ENCODE measurements at places on chromosomes 5 and 9.
A peak's percentile ranks its signal among the peaks of the same experiment; 100 is the strongest.

DNA sequence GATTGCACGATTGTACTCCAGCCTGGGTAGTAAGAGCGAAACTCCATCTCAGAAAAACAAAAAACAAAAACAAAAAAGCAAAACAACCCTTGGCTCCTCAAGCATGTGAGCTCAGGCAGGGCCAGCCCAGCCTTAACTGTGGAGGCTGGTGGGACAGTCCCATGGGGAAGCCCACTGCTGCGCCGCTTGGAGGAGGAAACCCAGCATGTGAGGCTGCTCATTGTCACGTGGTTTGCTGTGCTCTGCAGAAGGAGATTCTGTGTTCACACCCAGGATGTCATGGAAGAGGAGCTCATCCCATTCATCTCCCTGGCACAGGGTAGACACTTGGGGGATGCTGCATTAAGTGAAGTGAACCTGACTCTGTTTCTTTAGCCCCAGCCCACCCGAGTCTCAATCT lies 4.0 kb downstream of the ZBED3 start:
- no peak for DNase-seq

GRCh38 chr9:121597698-121598166 lies 53.7 kb upstream of the DAB2IP start:
- DNase-seq = no peak

DNA sequence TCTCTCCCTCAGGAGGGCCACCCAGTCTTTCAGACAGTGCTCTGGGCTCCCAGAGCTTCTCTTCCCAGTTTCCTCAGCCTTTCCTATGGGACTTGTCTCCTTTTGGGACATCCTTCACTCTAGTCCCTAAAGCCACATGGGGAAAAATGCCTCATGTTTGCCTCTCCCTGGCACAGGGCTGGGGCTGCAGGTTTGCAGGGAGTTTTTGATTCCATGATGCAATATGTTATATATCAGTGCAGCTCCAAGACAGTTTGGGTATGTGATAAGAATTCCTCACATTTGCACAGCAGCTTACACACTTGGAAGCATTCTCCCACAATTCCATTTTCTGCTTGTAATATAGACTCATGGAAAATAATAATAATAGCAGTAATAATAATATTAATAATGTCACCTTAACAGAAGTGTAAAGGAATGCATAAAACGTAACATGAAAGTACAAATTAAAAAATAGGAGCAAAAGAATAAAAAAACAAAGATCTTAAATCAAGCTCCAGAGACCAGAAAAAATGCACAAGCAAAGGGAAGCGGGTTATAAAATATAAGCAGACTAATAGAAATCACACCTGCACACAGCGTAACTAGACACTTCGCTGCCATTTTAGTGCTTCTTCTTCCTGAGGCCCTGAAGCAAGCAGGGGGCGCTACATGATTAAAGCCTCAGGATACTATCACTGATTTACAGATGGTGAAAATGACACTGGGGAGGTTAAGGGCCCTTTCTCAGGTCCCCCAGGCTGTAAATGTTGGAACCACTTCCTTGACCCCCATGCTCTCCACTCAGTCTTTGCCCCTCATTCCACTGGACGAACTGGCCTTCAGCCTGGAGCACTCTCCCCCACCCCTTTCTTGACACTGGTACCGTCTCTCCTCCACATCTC lies 70.0 kb upstream of the IL17B start:
- peak; percentile 13 for DNase-seq

- no peak for DNase-seq
Observed at GRCh38 chr5:124919747-124920525, 173.5 kb upstream of the ZNF608 start.

- DNase-seq = no peak
Observed at GRCh38 chr9:118478752-118479151, 774.5 kb downstream of the TLR4 start.

DNA sequence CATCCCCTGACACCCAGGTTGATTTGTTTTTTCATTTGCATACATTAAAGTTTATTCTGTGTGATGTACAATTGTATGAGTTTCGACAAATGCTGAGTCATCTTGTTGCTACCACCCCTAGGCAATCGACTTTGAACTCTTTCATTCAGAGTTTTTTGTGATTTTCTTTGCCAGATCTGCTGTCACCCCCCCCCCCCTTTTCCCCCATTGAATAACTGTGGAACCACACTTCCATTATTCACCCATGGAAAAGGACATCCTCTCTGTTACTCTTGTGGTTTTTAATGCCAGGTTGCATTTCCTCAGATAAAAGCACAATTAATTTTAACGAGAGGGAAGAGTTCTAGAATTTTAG lies 13.7 kb upstream of the FAM120AOS start:
- DNase-seq = no peak

- DNase-seq = peak; percentile 89
Observed at GRCh38 chr5:158485604-158486081, 614.1 kb downstream of the EBF1 start.

GRCh38 chr9:114282926-114283325 lies 40.0 kb upstream of the ORM1 start:
- peak; percentile 68 for DNase-seq

DNA sequence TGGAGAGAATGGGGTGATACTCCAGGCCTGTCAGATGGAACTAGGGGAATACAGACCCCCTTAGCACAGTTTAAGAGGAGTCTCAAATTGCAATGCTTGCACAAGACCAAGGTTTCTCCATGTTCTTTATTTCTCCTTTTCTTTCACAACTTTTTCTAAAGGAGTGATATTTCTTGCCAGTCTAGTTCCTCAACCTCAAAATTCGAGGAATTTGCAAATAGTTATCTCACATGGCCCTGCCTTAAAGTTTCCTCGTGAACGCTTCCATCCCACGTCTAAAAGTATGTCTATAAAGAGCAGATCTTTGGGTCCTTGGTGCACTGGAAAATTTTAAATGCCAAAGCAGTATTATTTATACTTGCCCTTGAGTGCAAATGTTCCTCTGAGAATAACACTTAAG lies 373.8 kb upstream of the KLF4 start:
- DNase-seq = no peak

DNA sequence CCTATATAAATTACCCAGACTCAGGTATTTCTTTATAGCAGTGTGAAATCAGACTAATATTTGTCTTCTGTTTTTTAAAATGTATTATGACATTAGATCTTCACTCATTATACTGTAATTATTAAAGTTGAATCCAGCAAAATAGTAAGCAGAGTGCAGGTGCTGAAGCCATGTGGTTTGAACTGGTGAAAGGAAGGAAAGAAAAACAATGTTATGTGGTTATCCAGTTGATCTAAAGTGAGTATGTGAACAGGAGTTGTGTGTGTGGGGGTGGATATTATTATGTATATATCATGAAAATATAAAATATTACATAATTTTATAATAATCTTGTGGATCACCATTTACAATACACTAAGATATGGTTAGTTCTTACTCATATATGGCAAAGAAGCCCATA lies 593.7 kb downstream of the SEMA5A start:
- DNase-seq = no peak

Measured in left hindlimb (tissue), 1 donor.